Frontal cortex (tissue), 4 donors: ENCODE measurements at places on chromosomes 6 and 20.

GRCh38 chr6:30990422-30991086 is 7.0 kb downstream of the MUC21 start:
- DNase-seq, result no peak

GRCh38 chr6:151813858-151814257 is 6.4 kb downstream of the ESR1 start:
- no peak for DNase-seq

GRCh38 chr20:16245879-16246278 is 327.4 kb downstream of the KIF16B start:
- DNase-seq, result no peak

DNA sequence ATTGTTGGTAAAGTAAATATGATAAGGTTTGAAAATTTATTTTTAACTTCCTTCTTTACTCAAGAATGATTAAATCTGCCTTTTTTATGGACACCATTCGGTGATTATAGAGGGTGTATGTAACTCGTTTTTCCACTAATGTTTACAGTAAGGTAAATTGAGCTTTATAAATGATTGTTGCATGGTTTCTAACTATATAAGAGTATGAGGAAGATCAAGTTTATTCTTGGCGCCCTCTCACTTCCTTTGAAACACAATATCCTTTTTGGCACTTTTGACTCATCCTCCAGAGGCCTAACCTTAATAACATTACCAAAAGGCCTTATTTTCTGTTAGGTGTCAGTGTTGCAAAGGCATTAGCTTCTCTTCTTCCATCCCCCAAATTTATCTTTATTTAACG is 41.8 kb upstream of the MTRF1L start:
- no peak for DNase-seq

GRCh38 chr6:105041880-105042279 is 85.0 kb downstream of the LIN28B start:
- DNase-seq, result no peak

DNA sequence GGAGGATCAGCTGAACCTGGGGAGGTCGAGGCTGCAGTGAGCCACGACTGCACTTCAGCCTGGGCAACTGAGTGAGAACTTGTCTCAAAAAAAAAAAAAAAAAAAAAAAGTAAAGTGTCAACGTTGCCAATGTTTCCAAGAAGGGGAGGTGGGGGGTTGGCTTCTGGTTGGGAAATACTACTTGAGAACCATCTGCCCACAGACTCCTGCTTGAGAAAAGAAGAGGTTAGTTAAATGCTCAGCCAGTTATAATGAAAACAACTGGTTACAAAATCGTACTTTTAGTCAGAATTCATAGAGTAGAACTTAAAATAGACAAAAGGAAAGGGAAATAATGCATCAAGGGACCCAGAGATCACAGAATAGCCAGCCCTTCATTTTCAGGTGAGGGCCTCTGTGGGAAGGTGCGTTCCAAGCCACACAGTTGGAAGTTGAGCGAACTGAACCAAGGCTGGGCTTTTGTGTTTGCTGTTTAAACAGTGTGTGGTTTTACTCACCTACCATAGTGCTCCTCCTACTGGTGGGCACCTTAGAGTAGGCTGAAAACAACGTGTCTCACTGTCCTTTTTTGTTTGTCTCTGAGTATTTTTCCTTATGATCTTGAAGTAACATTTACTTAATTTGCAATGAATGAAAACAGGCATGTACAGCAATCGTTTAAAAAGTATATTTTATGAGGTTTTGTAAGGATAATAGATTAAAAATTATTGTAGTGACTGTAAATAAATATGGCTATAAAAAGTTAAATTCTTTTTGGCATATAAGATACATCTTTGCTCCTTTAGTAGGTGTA is 200.7 kb downstream of the BCAS1 start:
- no peak for DNase-seq

GRCh38 chr6:170460641-170461040 is 92.5 kb downstream of the PSMB1 start:
- DNase-seq, result no peak

DNA sequence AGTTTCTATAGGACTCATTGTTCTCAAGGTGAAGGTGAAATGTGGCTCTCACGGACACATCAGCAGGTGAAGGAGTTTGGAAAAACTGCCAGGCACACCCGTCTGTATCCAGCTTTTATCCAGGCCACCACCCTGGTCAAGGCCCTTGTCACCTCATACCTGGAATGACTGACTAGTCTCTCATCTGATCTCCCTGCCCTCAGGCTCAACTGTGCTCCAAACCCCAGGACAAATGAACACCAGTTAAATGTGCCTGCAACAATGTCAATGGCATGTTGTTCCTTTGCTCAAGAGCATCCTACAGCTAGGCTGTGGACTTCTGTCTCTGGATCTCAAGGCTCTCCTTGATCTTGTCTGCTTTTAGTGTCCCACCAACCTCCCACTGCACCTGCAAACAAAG is 47.6 kb upstream of the DSP start:
- no peak for DNase-seq

- no peak for DNase-seq
Measured at GRCh38 chr20:47326658-47327268, 29.7 kb downstream of the ZMYND8 start.

GRCh38 chr20:50460608-50461267 is 49.4 kb upstream of the PTPN1 start:
- DNase-seq, result peak; percentile 67

- no peak for DNase-seq
Measured at GRCh38 chr6:96381246-96381645, 140.4 kb upstream of the UFL1 start.

- no peak for DNase-seq
Measured at GRCh38 chr20:59482351-59483187, 121.8 kb upstream of the PHACTR3 start.

DNA sequence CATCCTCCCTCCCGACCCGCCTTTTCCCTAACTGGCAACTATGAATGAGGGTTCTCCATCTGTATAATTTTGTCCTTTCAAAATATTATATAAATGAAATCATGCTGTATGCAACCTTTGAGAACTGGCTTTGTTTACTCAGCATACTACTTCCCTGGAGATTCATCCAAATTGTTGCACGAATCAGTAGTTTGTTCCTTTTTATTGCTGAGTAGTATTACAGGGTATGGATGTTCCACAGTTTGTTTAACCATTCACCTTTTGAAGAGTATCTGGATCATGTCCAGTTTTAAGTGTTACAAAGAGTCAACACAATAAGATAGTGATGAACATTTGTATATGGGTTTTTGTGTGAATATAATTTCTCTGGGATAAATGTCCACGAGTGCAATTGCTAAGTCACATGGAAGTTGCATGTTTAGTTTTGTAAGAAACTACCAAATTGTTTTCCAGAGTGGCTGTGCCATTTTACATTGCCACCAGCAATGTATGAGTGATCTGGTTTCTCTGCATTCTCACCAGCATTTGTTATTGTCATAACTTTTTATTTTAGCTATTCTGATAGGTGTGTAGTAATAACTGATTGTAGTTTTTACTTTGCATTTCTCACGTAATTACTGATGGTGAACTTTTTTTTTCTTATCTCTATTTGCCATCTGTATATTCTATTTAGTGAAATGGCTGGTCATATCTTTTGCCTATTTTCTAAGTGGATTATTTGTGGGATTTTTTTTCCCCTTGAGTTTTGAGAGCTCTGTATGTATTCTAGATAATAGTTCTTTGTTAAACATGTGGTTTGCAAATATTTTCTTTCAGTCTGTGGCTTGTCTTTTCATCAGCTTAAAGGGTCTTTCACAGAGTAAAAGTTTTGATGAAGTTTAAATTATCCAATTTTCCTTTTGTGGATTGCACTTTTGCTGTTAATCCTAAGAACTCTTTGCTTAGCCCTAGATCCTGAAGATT is 14.4 kb upstream of the RNF24 start:
- no peak for DNase-seq

- DNase-seq, result no peak
Measured at GRCh38 chr20:6311841-6312655, 189.2 kb upstream of the FERMT1 start.

DNA sequence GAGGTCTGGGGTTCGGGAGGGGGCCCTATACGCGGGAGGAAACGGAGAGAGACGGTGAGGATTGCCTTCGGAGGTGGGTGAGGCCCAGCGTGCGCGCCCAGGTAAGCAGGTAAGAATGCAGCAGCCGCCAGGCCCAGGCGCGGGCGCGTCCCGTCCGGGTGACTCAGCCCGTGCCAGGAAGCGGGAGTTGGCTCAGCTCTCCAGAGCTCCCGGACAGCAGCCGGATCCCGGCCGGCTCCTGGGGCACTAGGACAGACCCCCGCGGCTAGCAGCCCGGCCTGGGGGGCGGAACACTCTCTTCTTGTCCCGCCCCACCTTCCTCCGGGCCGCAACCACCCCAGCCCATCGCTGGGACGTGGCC is 1.5 kb upstream of the MDFI start:
- no peak for DNase-seq

GRCh38 chr6:138229663-138230179 is 11.4 kb upstream of the PBOV1 start:
- no peak for DNase-seq

DNA sequence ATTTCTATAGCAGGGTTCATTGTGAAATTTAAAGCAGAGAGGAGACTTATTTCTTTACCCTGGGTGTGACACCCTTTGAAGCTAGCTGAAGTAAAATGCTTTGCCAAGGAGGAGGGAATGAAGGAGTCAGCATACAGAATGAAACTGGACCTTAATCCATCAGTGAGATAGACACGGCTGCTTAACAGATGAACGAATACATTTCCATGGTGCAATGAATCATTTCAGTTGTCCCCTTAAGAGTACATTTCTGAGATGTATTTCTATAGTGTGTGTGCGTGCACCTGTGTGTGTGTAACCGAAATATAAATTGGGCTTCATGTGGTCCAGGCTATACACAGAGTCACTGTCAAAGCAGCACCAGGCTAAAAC is 73.8 kb upstream of the CD93 start:
- no peak for DNase-seq

DNA sequence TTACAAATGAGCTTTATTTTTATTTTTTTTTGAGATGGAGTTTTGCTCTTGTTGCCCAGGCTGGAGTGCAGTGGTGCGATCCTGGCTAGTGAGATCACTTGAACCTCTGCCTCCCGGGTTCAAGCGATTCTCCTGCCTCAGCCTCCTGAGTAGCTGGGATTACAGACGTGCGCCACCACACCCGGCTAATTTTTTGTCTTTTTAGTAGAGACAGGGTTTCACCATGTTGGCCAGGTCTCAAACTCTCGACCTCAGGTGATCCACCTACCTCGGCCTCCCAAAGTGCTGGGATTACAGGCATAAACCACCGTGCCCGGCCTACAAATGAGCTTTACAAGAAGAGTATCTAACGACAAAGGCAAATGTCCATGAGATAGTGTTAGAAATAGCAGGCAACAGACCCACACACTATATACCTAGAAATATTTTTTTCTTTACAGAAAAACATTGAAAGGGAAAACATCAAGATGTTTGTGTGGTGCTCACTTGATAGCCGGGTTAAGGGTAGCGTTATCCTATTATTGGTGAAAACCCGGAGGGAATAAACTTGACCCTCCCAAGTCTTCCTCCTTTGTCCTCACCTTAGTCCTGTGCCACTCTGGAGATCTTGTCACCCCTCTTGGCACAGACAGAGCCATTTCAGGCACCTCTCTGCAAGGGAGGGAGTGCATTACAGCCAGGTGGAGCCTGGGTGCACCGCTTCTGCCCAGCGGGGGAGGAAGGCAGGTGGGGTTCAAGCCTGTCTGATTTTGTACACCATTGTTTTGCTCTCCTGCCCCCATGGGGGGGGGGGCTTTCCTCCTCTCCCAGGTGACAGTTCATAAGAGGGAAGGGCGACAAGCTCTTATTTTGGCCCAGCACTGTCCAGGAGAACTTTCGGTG is 21.0 kb upstream of the AVP start:
- DNase-seq, result no peak

- DNase-seq, result no peak
Measured at GRCh38 chr6:11050731-11051130, 6.6 kb upstream of the ELOVL2 start.

DNA sequence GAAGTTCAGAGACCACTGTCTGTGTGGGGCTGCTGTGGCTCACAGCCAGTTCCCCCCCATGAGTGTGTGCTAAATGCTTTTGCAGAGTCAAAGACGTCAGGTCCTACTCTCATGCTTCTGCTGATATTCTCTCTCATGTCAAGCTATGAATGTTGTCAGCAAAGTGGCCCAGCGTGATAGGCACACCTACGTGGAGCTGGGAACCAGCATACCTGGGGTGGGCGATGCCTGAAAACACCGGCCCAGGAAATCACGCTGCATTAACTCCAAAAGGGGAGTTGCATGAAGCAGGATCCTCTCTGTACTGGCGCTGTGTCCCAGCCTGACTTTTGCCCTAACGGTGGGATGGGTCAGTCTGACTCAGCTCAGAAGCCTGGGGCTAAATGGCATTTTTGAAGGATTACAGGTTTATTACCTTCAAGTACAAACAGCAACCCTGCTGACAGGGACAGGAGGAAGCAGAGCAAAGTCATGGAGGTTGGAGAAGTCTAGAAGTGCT is 9.0 kb upstream of the MRPS10 start:
- DNase-seq, result no peak

DNA sequence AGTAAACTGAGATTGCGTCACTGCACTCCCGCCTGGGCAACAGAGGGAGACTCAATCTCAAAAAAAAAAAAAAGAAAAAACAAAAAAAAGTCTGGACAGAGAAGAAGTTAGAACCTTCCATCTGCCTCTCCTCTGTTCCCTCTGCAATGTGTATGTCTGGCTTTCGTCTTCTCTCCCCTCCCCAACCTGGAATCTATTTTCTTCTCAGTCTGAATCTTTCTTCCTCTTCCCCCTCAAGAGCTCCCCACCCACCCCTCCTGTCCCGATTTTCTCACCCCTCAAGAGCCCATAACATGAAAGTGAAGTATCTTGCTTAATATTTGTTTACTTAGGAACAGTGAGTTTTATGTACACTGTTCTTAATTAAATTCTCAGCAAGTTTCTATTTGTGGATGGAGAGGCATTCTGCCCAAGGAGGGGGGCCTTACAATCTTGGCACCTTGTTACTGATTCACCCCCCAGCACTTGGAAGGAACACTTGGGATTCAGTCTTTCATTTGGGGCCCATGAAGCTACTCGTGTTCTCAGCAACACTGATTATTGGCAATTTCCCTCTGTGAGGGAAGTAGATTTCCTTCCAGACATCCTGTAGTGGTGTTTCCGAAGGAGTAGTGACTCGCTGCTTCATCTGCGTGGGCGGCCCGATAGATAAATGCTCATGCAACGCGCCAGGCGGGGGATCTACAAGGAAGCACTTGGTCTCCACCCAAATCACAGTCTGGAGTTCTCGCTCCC is 69.3 kb upstream of the SRSF6 start:
- DNase-seq, result no peak

DNA sequence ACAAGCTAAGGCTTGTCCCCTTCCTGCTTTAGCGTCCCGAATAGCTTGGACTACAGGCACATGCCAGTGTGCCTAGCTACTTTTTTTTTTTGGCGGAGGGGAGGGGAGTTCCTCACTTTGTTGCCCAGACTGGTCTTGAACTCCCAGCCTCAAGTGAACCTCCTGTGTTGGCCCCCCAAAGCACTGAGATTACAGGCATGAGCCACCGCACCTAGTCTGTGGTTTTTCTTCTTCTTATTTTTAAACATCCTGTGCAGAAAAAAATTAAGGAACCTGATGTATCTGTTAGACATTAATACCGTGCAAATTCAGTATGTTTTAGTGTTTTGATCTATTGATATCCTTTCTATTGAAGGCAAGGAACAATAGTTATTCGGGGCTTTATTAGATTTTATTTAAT is 25.7 kb downstream of the HIVEP1 start:
- DNase-seq, result no peak
